ENCODE measurements at places on chromosomes 5 and 9. TPM values are rescaled to one million over a fixed set of nuclear protein-coding genes. Genes with fewer than 3 reads are reported as not detected.
A peak's percentile ranks its signal among the peaks of the same experiment; 100 is the strongest.

DNA sequence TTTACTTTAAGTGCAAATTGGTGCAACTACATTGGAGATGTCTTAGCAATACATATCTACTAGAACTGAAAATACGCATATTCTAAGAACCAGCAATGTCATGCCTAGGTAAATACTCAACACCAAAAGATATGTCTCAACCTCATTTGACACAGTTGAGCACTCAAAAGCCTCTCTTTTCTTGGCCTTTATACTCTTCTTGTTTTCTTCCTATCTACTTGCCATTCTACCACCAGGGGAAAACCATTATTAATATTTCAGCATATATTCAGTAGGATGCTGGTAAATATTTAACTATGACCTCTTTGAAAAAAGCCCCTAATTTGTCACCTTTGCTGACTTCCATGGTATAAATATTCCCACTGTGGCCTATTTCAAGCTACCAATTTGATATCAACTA lies 443.8 kb downstream of the LRRC70 start:
- DNase-seq = no peak

DNA sequence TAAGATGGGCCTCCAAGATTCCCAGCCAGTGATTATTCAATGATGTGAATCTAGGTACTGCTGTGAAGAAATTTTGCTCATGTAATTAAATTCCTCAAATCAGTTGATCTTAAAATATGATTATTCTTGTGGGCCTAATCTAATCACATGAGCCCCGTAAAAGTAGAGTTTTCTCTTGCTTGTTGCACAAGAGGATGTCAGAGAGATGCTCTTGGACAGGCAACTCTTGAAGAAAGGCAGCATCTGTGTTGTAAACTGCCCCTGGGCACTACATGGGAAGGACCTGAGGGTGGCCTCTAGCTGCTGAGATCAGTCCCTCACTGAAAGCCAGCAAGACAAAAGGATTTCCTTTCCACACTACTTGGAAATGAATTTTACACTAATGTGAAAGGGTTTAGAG lies 132.9 kb downstream of the TRPM3 start:
- peak; percentile 24 for DNase-seq

DNA sequence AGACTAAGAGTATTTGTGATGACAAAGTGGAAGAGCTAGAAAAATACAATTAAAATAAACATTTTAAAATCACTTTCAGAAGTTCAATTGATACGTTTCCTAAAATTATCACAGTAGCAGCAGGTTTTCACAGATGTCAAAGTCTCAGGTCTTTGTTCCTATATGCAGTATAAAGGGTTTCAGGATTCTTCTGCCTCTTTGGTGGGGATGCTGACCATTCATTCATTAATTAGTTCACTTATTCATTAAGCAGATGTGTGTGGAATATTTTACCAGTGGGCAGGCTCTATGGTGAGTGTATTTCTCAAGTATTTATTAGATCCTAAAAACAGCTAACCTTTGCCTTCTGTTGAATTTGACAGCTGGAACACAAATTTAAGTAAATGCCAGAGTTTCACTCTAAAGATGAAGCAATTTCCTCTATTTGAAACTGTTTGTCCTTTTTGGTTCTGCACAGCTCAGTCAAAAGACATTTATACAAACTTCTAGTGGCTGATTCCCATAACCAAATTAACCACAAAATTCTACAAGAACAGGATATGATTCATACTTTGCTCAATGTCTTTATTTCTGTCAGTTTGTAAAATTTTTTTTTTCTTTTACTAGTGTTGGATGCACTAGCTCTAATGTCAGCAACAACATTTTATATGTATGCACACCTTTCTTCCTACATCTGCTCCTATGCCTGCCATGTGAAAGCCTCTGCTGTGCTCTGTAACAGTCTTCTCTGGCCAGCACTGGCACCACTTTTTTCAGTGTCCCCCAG lies 75.9 kb upstream of the PRR16 start:
- DNase-seq = peak; percentile 98

- DNase-seq = no peak
These were observed 18.2 kb upstream of the DAB2IP start for GRCh38 chr9:121633119-121633714.

DNA sequence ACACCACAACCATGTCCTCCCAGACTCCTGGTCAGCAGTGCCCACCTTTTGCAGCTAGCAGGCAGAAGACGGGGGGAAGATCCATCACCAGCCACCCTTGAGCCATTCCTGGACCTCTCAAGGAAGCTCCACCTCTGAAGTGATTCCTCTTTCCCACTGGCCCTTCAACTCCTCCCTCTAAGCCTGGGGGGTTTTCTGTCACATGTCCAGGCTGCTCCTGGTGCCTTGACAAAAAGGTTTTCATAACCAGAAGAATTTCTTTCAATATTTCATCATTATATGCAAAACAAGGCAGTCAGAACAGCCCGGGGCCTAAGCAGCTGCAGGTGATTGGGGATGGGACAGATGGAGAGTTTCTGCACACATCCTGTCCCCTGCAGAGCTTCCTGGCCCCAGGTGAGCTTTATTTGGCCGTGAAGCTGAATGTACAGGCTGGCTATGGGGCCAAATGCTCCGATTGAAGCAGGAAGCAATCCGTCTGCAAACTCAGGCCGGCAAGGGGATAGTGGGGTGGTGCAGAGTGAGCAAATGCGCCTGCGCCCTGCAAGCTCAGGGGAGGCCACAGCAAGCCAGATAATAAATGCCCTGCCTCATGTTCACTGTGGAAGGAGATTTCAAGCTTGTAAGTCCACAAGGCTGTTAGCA lies 173.5 kb downstream of the C5orf15 start:
- no peak for DNase-seq

GRCh38 chr5:25489834-25490538 lies 845.2 kb upstream of the CDH10 start:
- DNase-seq = peak; percentile 66

DNA sequence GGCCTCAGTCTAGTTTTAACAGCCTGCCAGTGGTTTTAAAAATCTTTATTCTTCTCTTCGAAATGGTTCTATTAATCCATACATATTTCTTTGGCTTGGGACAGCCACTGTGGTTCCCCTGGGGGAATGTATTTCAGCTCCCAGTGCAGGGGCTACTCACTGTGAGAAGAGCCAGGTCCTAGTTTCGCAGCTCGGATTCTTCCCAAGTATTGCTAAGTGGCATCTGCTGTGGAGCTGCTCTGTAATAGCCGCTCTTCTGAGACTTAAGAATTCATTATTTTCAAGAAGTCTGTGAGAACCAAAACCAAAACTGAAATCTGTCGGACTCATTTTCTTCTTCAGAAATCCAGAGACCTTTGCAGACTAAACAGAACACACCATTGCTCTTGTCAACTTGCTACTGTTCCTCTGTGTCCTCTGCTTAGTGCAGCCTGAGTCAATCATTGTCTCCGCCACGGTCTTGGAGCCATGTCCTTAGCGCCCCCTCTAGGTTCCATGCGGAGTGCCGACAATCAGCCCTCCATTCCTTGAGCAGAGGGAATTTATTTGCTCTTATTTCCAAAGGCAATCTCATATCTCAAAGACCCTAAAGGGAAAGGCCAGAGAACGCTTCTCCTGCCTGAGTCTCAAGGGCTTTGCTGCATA lies 478.2 kb downstream of the SPATA31D1 start:
- no peak for DNase-seq

FOXD1 gene
- total RNA-seq = 24.8 TPM

GRCh38 chr5:142119051-142119625 lies 10.6 kb downstream of the NDFIP1 start:
- no peak for DNase-seq

DNA sequence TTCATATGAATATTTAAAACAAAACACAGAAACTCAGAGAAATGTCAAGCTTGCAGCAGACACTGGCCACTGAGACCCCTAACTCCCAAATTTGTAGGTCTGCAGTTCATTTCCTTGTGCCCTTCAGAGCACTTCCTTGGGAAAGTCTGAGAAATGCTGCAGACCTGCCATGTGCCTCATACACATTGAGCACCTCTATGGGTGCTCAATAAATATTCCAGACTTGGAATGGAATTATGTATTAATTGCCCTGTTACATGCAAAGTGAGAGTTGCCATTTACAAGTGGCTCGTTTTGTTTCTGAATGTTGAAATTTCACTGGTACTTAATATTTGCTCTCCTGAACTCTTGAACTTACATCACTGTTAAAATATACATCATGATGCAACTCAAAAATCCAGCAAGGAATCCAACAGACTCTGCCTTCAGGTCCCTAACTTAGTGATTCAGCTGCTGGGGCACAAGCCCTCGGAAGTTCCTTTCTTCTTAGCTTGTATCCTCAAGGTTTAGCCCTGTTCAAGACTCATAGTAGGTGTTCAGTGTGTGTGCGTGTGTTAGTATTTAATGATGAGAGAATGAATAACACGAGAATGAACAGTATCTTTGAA lies 90.6 kb downstream of the PTCD2 start:
- DNase-seq = no peak

CER1 gene
- total RNA-seq = not detected

GFI1B gene
- 0.06 TPM for total RNA-seq

HAVCR2 gene
- total RNA-seq = 0.06 TPM

GPR21 gene
- 0.11 TPM for total RNA-seq

All from LHCN-M2 (cell line).